T-helper 2 cell (primary cell): ENCODE measurements at places on chromosomes 13 and 19.

DNA sequence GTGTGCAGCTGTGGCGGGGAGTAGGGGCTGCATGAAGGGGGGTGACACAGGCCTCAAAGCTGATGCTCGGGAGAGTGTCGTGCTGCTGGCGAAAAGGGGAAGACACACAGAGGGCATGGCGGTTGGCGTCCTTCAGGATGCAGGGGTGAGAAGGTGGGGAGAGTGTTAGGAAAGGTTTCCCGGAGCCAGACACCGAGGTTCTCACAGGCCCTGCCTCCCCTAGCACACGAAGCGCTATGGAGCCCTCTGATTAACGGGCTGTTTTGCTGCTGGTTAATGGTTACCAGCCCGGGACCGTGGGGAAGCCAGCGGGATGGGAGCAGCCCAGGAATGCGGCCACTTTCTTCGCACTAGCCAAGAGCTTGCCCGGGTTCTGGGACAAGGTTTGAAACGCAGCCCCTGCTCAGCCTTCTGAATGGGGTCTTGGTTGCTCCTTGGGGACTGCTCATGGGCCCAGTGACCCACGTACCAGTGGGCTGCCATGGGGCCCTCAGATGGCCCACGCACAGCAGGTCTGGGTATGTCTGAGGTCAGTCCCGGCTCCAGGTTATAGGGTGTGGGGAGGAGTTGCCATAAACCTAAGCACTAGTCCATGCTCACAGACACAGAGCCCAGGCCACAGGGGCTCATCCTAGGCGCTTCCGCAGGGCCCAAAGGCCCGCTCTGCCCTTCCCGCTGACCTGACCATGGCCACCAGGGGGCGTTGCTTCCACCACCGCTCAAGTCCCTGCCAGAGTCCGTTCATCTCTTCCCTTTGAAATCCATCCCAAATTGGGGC lies 31.3 kb upstream of the ISYNA1 start:
- peak; percentile 50 for DNase-seq

GRCh38 chr13:22468045-22468444 lies 712.7 kb upstream of the SGCG start:
- no peak for DNase-seq

DNA sequence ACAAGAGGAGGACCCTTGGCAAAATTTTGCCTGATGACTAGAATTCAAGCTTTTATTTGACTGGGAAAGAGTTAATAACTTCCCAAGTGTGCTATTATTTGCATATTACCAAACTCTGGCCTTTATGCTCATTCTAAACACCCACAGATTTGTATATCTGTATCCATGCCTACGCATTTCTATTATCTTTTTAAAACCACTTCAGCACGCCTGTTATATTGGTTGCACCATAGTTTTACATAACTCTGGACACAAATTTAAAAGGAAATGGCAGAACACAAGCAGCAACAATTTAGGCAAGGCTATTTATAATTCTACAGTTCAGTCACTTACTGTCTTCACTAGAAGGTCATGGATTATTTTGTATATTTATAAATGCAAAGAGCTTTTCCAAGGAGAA lies 3.7 kb upstream of the RASL11A start:
- no peak for DNase-seq

GRCh38 chr13:31276421-31276820 lies 76.6 kb downstream of the B3GLCT start:
- no peak for DNase-seq

- DNase-seq = peak; percentile 76
Observed at GRCh38 chr19:13154911-13155471, 4.8 kb downstream of the IER2 start.

GRCh38 chr19:55083004-55083850 lies 7.6 kb downstream of the EPS8L1 start:
- DNase-seq = no peak

DNA sequence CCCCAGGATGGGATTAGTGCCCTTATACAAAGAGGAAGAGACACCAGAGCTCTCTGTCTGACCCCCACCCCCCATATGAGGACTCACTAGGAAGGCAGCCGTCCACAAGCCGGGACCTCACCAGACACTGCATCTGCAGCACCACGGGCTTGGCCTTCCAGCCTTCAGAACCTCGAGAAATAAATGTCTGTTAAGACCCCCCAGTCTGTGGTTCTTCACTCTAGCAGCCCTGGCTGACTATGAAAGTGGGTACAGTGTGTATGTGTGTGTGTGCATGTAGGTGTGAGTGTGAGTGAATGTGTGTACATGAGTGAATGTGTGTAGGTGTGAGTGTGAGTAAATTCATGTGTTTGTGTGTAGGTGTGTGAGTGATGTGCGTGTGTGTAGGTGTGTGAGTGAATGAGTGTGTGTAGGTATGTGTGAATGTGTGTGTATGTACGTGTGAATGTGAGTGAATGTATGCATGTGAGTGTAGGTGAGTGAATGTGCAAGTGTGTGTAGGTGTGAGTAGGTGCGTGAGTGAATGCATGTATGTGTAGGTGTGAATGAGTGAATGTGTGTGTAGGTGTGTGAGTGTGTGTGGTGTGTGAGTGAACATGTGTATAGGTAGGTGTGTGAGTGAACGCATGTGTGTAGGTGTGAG lies 201.6 kb upstream of the ZNF536 start:
- DNase-seq = no peak

DNA sequence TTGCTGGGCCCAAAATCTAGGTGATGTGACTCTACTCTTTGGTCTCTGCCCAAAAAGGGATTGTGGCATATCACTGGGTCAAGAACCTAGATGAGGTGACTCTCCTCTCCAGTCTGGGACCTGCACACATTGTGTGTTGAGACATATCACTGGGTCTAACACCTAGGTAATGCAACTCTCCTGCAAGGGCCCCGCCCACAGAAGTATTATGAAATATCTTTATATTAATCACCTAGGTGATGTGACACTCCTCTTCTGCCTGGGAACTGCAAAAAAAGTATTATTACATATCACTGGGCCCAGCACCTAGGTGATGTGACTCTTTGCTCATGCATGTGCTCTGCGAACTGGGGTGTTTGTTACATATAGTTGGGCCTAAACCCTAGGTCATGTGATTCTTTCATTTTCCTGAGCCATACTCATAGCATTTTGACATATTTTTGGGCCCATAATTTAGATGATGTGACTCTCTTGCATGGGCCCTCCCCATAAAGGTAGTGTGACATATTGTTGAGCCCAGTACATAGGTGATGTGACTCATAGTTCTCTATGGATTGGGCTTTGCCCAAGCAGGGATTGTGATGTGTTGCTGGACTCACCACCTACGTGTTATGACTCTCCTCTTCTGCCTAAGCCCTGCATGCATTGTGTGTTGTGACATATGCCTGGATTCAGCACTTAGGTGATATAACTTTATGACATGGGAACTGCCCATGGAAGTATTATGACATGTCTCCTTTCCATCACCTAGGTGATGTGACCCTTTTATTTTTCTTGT lies 11.2 kb upstream of the ZNF681 start:
- DNase-seq = no peak

DNA sequence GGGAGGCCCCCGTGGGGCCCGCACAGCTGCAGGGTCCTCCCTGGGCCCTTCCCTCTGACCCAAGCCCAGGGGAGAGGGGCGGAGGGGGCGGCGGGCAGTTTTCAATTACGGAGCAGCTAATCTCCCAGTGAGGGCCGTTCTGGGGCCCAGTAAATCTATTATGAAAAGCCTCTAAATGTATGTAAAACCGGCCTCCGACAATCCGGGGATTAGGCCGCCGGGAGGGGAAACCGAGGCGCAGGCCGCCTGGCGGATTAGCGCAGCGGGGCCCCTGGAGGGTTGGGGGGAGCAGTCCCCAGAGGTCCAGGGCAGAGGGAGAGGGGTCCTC lies 25.1 kb downstream of the EFNA2 start:
- DNase-seq = no peak

DNA sequence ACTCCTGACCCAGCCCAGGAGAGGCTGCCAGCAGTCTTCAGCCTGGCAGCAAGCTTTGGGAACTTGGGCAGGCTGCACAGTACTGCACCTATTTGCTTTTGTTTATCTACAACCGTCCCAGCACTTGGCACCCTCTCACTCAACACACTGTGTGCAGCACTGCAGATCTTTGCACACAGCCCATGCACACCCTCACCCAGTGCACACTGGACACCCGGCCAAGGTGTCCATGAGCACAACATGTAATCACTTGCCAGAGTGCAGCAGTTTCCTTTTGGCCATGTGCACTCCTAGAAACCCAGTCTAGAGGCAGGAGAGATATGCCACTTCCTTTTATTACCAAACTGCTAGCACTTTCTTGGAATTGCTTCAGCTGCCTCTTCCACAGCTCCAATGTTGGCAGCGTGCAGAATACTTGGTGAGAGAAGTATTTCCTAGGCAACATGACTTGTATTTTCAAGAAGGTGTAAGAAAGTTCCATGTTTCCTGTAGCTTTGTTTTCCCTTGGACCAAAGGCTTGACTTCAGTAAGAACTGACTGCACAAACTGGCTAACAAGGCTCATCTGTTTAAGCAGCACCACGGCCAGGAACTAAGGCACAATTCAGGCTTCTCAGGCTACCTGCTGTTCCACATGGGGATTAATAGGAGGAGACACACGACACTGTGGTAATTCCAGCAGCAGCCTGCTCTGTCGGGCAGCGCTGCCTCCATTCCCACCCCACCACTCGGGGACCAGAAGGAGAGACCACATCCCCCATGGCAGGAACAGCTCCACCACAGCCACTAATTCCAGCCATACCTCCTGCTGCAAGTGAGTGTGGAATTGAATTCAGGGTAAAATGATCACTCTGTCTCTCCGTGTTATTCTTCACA lies 15.3 kb downstream of the ATP7B start:
- DNase-seq = no peak

DNA sequence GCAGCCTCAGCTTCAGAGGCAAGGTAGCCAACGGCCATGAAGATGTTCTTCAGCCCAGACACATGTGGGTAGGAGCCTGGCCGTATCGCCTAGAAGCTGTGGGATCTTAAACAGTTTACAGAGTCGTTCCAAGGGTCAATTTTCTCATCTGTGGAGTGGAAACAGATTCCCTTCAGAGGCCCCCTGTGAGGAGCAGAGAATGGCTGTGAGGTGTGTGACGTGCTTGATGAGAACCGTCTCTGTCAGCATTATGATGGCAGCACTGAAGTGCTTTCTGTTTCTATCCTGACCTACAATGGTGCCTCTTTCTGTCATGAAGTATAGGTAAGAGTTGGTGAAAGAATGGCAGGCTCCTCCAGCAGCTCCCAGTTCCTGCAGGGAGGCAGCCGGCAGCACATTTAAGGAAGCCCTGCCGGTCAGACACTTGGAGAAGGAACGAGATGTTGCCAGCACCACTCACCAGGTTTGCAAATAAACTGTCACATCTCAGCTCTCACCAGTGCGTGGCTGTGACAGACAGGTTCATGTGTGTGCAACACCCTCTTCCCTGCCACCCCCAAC lies 277.3 kb downstream of the FOXO1 start:
- DNase-seq = no peak

GRCh38 chr13:34672631-34673030 lies 269.4 kb upstream of the NBEA start:
- no peak for DNase-seq

GRCh38 chr19:38557205-38557799 lies 60.5 kb downstream of the MAP4K1 start:
- DNase-seq = no peak

DNA sequence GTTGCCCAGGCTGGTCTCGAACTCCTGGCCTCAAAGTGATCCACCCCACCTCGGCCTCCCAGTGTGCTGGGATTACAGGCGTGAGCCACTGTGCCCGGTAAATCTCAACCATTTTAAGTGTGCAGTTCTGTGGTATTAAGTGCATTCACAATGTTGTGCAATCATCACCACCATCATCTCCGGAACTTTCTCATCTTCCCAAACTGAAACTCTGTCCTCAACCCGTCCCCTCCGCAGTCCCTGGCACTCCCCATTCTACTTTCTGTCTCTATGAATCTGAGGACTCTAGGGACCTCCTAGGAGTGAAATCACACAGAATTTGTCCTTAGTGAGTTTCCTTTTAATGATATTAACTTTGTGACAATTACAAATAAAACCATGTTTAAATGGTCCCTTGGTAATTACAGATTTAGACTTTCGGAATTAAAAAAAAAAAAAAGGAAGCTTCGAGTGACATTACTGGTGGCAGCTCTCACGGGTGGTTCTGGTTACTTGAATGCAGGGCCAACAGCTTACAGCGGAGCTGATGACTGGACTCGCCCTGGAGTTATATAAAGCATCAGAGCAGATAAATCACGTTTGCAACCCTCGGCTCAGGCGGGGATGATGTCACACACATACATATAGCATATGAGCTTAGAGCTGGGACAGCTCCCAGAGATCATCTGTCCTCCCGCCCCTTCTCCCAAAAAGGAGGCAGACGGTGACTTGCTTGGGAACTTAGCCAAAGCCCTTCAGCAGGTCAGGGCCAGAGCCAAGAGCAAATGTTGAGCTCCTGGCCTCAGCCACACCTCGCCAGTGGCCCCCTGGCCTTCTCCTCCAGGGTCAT lies 89.8 kb downstream of the ZNF557 start:
- DNase-seq = no peak

DNA sequence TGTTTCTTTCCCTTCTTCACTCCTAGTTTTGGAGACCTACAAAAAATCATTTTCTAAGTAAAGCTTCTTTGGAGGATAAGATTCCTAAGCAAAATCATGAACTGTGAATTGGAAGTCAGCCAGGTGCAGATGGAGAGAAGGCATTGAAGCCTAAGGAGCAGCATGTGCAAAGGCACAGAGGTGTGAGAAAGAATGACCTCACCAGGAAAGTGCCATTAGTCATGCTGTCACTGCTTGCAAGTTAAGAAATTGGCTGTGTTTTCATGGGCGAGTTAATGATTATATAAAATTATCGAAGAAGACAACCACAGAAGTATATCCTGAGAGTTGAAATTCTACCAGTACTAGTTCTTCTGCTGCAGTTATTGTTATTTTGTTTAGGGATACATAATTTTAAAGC lies 80.3 kb upstream of the KLHL1 start:
- DNase-seq = no peak

- DNase-seq = no peak
Observed at GRCh38 chr13:99564386-99564785, 63.1 kb downstream of the TM9SF2 start.

DNA sequence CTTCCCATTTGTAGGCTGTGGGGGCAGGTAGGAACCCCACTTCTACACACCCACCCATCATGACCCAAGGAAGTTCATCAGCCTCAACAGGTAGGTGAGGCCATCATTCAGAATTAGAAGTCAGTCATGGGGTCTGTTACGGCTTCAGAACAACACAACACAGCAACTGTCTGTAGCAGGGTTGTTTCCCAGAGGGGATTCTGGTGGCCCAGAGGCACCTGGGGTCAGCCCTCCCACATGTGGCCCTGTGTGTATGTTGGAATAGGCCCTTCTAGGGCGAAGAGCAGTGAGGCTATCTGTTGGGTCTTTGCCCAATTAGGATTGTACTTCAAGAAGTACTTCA lies 3.4 kb downstream of the IGFLR1 start:
- DNase-seq = no peak

- DNase-seq = no peak
Observed at GRCh38 chr19:50419022-50419579, 363 bp downstream of the SPIB start.

GRCh38 chr13:73544175-73544574 lies 485.4 kb downstream of the KLF5 start:
- no peak for DNase-seq

DNA sequence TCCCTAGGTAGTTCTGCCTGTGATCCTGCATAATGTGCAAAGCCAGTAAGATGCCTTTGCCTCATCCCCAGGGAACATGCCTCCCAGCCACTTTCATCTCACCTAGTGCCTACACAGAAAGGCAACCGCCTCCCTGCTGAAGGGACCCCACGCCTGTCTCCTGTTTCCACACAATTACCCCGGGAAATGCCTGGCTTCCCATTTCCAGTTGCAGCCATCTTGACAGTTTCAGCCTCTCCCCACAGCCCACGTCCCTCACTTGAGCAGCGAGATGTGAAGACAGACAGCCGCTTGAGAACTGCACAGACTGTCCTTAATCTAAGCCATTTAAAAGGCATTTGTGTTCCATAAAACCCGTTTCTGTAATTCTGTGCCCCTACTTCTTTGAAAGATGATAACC lies 4.7 kb upstream of the UQCRFS1 start:
- no peak for DNase-seq
